ENCODE measurements at places on chromosomes 6 and 20.

DNA sequence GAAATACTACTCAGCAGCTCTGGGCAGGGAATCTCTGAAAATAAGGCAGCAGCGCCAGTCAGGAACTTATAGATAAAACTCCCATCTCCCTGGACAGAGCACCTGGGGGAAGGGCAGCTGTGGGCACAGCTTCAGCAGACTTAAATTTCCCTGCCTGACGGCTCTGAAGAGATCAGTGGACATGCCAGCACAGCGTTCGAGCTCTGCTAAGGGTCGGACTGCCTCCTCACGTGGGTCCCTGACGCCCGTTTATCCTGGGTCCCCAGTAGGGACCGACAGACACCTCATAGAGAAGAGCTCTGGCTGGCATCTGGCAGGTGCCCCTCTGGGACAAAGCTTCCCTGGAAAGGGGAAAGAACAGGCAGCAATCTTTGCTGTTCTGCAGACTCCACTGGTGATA lies 59.0 kb downstream of the COL21A1 start:
- DNase-seq: no peak

- DNase-seq: no peak
Observed at GRCh38 chr20:56922497-56922896, 293.4 kb downstream of the TFAP2C start.

- peak; percentile 92 for DNase-seq
Observed at GRCh38 chr6:162856885-162857284, 129.1 kb downstream of the PACRG start.

DNA sequence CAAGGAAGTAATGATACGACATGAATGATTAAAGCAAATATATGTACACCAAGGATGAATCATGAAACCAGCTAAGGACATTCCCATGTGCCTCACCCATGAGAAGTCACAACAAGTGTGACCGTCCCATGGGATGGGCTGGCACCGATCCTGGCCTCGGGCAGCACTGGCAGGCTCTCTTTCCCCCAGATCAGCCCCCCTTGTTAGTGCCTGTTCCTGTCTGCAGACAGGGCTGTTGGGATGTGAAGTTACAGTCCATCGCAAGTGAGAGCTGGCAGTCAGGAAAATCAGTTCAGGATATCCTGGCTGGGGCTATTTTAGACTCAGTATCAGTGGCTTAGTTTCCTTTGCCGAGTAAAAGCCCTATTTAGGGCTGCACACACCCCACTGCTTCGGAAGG lies 129.2 kb upstream of the SNX9 start:
- DNase-seq: no peak

GRCh38 chr6:33589731-33590530 lies 9.9 kb upstream of the BAK1 start:
- peak; percentile 87 for DNase-seq

- no peak for DNase-seq
Observed at GRCh38 chr6:142463988-142464387, 162.2 kb downstream of the ADGRG6 start.

- no peak for DNase-seq
Observed at GRCh38 chr20:57013217-57013616, 253.2 kb downstream of the BMP7 start.

DNA sequence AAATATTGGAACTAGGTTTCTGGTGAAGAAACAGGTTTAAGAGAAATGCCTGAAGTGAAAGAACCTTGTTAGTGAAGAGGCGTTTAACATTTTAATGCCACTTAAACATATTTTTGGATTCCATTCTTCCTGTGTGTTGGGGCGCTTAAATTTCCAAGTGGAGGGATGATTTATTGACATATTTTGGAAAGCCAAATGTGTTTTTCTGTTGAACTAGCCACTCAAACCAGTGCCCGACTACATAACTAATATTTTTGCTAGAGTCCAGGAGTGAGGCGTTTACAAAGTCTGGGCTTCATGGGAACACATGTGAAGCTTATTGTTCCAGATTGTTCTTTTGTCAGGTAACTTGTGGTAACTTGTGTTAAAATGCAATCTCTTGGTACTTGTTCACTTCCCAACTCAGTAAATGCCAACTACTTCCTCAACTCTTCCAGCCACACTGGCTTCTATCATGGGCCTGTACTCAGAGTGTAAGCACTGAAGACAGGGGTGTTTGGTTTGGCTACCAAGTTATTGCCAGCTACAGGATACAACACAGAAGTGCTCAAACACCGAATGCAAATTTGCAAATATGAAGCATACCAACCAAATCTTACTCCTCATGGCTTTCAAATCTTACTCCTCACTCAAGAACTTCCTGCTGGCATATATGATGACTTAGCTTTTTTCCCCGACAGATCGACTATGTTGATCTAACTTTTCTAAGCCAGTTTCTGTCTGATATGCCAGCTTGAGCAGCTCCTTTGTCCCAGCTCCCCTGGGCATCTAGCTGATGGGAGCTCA lies 2.0 kb upstream of the ZNFX1 start:
- no peak for DNase-seq

GRCh38 chr6:158026901-158027589 lies 45.4 kb downstream of the SYNJ2 start:
- no peak for DNase-seq

- DNase-seq: peak; percentile 47
Observed at GRCh38 chr6:121285041-121285440, 49.2 kb downstream of the TBC1D32 start.

DNA sequence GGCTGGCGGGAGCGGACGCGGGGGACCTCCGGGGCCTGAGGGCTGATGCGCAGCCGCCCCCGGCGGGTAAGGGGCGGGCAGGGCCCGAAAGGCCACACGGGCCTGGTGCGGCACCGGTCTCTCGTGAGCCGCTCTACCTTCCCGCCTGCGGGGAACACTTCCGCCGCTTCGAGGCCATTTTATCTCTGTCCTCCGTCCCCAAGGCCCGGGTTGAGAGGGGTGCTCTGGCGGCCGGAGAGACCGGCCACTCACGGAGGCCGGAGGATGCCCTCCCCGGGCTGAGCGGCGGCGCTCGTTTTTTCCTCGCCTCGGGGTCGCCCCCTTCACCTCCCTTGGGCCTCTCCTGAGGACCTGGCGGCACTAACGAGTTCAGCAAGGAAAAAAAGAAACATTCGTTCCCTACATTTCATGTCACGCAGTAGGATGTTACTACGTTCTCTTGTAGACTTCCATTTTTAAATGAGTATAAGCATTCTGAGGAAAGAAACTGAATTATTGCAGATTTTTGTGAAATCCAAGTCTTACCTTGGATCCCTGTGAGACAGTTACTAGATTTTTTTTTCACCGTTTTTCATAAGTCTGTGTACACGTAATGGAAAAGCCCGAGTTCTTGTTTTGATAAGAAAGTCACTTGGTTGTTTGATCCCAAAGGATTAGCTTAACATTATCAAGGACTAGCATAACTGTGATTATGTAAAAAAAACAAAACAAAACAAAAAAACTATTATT lies 575 bp downstream of the WTAP start:
- DNase-seq: peak; percentile 52

GRCh38 chr6:40719671-40720374 lies 132.7 kb upstream of the LRFN2 start:
- DNase-seq: peak; percentile 65

GRCh38 chr6:52356017-52356416 lies 5.9 kb upstream of the PAQR8 start:
- DNase-seq: no peak

All from astrocyte of the spinal cord (primary cell).